ENCODE measurements at places on chromosomes 5 and 9.

- no peak for DNase-seq
These were observed 81.1 kb downstream of the CDO1 start for GRCh38 chr5:115735108-115735998.

DNA sequence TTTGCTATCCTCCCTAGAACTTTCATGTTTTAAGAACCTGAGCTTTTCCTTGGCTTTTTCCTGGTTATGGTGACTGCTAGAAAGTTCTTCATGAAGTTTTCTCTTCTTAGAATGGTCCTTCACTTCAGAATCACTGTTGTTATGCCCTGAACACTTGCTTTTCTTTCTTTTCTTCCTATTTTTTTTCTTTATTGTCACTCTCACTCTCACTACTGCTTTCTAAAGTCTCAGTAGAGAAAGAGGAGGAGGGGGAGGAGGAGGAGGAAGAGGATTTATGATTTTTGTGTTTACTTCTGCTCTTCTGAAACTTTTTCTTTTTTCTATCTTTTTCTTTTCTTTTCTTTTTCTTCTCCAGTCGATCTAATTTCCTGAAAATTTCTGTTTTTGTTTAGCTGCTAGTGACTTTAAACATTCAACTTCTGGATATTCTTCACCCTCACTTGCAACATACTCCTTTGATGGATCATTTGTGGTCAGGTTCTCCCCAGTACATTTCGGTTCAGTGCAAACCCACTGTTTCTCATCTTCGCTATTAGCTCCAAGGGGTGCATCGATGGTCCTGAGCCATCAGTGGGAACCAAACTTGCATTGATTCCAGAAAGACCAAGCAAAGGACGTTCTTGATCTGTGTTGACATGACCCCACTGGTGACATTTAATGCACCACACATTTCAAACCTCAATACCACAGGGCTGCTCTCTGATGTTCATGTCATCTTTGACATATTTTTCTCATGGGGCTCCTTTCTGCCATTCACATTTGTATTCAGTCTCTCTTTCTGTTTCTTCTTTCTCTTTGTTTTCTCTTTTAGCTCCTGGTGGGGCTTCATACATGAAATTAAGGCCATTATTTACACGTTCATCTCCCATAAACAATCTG is 81.6 kb upstream of the HAND1 start:
- DNase-seq, result no peak

- DNase-seq, result no peak
These were observed 18.6 kb upstream of the PLIN2 start for GRCh38 chr9:19145881-19146280.

- DNase-seq, result no peak
These were observed 7.3 kb downstream of the NRARP start for GRCh38 chr9:137294681-137295237.

DNA sequence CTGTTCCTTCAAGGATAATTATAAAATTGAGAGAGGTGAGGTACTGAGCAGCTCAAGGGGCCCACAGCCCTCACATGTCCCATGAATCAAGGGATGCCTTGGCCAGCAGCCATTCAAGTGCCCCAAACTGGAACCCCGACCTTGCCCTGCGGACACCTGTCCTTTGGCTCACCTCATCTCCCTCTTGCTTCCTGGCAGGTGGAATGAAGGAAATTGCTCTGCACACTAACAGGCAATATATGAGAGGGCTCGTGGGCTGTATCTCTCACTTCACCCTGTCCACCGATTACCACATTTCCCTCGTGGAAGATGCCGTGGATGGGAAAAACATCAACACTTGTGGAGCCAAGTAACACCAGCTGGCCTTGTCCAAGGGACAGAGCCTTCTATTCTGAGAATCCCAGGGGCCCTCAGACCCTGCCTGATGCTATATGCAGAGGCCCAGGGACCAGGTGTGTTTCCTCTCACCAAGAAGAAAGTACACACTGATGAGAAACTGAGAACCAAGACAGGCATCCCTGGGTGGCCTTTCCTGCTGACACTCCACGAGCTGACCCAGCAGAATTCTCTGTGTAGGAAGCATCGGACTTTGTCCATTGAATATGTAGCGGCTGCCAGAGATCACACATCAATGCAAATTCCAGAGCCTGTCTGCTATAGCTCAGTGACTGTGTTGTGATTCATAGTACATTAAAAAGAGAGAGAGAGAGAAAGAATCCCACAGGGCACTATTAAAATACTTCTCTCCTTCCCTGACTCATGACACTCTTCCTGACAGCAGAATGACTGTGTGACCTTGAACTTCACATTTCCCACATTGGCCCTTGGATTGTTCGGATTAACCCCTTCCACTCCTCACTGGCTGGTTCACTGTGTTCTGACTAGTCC is 92.6 kb downstream of the LIFR start:
- no peak for DNase-seq

- no peak for DNase-seq
These were observed 123.6 kb upstream of the PITX1 start for GRCh38 chr5:135157421-135158313.

DNA sequence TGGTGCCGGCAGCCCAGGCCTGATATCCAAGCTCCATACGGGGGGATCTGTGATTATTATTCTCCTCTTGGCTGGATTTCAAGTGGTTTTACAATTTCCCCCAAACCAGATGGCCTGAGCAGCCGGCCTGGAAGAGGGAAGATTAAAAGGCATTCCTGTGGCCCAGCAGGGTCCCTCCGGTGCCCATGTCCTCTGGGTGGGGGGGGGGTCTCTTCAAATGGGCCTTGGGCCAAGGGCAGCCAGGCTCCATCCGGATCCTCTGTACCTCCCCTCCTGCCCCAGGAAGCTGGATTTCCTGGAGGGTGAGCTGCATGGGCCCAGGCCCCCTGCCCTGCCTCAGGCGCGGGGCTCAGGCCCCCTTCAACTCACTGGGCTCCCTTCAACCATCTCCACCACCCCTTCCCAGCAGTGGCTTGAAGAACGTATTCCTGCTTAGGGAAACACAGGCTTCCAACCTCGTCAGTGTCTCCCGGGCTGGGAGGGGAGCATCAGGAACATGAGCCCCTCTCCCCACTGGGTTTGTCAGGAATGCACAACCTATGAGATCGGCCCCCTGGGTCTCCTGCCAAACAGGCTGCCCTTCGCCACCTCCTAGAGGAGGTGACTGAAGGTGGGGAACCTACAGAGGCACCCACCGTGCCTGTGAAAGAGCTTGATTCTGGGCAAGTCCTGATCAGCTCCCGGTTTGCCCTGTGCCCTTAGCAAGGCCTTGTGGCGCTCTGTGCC is 62.9 kb upstream of the ORM1 start:
- DNase-seq, result no peak

GRCh38 chr5:37888476-37888875 is 48.6 kb upstream of the GDNF start:
- DNase-seq, result no peak

DNA sequence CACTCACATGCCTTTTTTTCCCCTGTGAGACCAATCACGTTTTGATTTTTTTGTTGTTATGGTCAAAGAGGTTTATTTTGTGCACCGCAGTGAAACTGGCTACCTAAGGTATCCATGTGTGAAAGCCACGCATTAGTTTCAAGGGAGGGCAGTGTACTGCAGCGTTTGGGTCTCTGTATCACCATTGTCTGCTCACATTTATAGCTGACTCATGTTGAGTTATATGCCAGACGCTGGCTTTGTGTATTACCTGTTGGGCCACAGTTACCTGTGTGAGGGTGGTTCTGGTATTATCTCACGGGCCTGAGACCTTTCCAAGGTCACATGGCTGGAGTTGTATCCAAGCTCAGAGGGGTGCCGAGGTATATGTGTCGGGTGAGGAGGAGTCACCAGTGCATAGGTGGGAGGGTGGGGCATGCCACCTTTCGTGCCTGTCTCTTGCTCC is 75.8 kb downstream of the ARHGAP26 start:
- DNase-seq, result no peak

DNA sequence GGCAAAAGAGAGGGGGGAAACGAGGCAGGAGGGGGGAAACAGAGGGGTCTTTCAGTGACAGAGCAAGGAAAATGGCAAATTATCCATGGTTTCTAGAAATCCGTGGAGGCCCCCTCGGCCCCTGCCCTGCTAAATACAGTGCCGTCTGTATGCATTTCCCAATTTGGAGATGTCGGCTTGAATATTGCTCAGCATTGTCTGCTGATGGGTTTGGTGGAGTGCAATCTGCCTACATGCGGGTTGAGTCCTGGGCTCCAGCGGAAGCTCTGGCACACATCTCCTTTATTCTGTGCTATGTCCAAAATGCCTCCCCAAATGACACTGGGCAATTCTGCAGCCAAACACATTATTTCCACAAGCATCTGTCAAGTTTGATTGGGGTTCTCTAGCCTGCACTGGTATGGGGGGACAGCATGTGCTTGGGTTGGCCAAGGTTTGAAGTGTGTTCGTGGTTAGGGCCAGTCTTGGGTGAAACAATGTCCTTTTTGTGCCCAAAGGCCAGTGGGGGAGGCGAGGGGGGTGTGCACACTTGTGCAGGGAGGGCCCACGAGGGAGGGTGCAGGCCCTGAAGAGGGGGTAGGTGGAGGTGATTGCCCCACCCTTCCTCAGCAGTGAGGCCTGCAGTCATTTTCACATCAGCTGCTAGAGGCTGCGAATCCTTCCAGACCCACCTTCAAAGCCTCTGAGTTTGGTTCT is 6.2 kb upstream of the NEUROG1 start:
- DNase-seq, result no peak

DNA sequence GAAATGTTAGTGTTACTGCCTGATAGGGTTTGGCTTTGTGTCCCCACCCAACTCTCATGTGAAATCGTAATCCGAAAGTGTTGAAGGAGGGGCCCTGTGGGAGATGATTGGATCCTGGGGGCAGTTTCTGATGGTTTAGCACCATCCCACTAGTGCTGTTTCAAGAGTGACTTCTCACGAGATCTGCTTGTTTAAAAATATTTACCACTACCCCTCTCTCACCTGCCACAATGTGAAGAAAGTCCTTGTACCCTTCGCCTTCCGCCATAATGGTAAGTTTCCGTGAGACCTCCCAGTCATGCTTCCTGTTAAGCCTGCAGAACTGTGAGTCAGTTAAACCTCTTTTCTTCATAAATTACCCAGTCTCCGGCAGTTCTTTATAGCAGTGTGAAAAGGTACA is 2.6 kb upstream of the RFX3 start:
- peak; percentile 36 for DNase-seq

DNA sequence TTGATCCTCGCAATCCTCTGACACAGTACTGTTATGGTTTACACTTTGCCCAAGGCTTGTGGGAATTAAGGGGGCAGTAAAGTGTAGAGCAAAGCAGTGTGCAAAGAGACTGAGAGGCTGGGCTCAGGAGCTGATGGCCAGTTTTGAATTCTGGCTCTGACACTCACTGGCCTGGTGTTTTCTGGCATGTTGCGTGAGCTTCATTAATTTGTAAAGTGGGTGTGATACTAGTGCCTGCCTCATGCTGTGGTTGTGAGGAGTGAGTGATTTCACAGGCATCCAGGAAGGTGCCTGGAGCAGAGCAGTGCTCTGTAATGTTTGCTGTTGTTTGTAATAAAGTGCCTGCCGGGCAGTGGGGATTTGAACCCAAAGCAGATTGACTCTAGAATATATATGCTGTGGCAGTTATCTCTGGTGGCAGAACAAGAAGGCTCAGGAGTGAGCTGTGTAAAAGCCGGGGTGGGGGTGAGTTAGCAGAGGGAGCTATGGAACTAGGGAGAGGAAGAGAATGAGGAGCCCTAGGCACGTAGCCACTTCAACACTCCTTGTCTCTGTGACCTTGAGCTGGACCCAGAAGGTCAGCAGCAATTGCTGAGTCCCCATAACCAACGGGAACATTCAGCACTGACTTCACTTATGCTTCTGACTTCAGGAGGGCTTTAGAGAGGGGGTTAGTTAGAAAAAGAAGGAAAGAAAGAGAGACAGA is 108.5 kb downstream of the DOCK2 start:
- DNase-seq, result no peak

- no peak for DNase-seq
These were observed 32.6 kb upstream of the RNF130 start for GRCh38 chr5:180104168-180104530.

GRCh38 chr5:83025690-83026478 is 51.3 kb downstream of the TMEM167A start:
- DNase-seq, result no peak

- no peak for DNase-seq
These were observed 160.8 kb upstream of the IER5L start for GRCh38 chr9:129338724-129339430.

DNA sequence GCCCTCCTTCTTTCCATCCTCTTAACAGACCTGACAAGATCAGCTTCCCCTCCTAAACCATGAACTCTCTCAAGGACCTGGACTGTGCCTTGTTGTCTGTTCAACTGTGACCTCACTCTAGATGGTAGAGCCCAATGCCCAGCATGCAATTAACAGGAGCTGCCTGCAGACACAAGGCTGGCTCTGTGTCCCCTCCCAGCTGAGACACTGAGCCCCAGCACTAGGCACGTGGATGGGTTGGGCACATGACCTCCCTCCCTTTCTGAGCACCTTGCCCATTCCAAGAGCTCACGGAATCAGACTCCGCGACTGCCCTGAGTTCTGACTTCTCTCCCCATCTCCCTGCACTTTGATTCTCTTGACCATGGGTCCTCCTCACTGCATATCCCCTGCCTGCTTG is 93.5 kb upstream of the LRRTM2 start:
- no peak for DNase-seq

DNA sequence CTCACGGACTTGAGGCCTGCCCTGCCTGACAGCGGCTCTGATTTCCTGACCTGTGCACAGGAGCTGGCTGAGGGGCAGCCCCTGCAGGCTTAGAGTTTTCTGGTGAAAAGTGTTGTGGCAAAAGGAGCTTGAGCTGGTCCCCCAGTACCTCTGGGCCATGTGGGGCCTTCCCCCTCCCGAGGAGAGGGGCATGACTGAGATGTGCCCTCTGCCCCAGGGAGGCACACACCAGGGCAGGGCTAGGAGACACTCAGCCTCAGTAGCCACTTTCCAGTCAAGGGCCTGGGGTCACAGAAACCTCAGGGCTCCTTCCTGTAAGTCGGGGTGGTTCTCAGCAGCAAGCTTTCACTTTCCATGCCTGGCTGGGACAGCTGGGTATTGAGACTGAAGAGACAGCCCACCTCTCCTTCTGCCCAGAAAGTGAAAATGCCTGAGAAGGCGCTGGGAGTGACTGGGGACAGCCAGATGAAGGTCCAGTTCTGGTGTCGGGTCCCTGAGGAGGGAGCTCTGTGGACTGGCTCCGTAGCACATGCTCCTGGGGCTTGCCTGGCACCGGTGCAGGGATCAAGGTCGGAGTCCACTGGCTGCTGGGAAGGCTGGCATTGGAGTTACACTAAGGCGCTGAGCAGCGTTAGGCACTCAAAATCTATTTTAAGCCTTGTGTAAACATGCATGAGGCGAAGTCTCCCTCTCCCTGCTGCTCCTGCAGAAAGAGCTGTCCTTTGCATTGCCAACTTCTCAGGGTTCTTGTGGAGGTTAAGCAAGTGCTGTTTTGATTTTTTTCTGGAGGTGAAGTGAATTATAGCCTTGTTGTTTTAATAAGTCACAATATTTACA is 394.9 kb downstream of the GADD45G start:
- peak; percentile 60 for DNase-seq

- no peak for DNase-seq
These were observed 55.6 kb upstream of the ZFR start for GRCh38 chr5:32500181-32500580.
